Mesothelial cell of epicardium (in vitro differentiated cells): ENCODE measurements at places on chromosomes 7 and 10. TPM values are rescaled to one million over a fixed set of nuclear protein-coding genes. Genes with fewer than 3 reads are reported as not detected.

Gene FOXL3
- total RNA-seq, result not detected in 3 replicates

Gene ADAM12
- 10.1 to 13.4 TPM (median 13.3 TPM) in 3 replicates for total RNA-seq

Gene PTPRN2
- 2.1 to 2.2 TPM (median 2.2 TPM) in 3 replicates for total RNA-seq

Gene MEST
- 598 to 626 TPM (median 616 TPM) in 3 replicates for total RNA-seq

Gene MYH16
- total RNA-seq, result 0.09 TPM in 1 of 3 replicates, not detected in the others

Gene ZMIZ1
- total RNA-seq, result 166 to 173 TPM (median 170 TPM) in 3 replicates

Gene ELN
- total RNA-seq, result 32.9 to 37.4 TPM (median 33.2 TPM) in 3 replicates

Gene TMEM236
- total RNA-seq, result 0.04 TPM in 1 of 3 replicates, not detected in the others

- no peaks in the 10 kb centered on the region for H3K27me3 ChIP-seq
- H3K4me3 ChIP-seq, result no peak overlapping the region
- DNase-seq, result no peak
- peaks cover 33% of the 10 kb centered on the region for H3K36me3 ChIP-seq
- H3K4me1 ChIP-seq, result peaks cover 11% of the 10 kb centered on the region
These were observed 136.0 kb downstream of the MYOF start for GRCh38 chr10:93346108-93346507.

- H3K4me1 ChIP-seq, result no peaks in the 10 kb centered on the region
- no peak for DNase-seq
- H3K4me3 ChIP-seq, result no peak overlapping the region
- no peak overlapping the region for H3K27ac ChIP-seq
- H3K27me3 ChIP-seq, result peaks cover 10% of the 10 kb centered on the region
These were observed 15.2 kb downstream of the KCP start for GRCh38 chr7:128895320-128895719.

DNA sequence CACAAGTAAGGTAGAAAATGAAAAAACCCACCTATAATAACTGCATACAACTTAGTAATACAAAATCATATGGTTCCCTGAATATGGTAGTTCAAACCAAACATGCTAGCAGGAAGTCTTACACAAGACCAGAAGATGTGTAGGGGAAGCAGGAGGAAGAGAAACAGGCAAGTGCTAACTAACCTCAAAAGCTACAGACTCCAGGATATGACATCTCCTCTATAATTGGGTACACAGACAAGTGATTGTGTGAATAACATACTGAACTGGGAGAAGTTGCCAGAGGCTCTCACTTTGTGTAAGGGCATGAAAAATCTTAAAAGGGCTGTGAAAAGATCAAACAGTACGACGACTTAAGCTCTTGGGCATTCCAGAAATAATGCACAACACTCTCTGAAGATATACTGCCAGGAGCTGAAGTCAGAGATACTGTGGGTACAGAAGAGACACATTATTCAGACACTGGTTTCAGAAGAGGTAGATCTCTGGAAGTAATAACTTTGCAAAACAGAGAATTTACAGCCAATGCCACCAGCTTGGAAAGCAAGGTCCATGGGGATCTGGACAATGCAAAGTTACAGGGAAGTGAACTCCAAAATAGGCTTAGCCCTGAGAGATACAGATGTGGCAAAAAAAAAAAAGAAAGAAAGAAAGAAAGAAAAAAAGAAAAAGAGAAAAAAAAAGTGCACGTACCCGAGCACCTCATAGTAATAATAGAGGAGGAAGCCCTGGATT is 767.2 kb downstream of the TNS3 start:
- peaks cover 22% of the 10 kb centered on the region for H3K4me1 ChIP-seq
- no peaks in the 10 kb centered on the region for H3K27me3 ChIP-seq
- H3K27ac ChIP-seq, result peak overlapping the region; percentile 68
- H3K4me3 ChIP-seq, result no peak overlapping the region
- peaks cover 6% of the 10 kb centered on the region for H3K36me3 ChIP-seq
- no peak for DNase-seq

DNA sequence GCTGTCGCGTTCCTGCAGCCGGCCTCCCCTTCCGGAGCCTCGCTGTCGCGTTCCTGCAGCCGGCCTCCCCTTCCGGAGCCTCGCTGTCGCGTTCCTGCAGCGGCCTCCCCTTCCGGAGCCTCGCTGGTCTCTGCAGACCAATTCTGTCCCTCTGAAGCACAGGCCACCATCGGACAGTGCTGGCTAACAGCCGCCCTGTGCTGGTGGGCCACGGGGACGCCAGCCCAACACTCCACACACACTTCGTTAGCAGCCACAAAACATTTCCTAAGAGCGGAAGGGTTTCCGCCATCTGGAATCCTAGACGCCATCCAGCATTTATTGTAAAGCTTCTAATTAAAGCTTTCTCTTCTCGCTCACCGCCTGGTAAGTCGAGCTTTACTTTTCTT is 11.2 kb downstream of the GPER1 start:
- no peak for DNase-seq
- no peaks in the 10 kb centered on the region for H3K27me3 ChIP-seq
- peaks cover 37% of the 10 kb centered on the region for H3K4me1 ChIP-seq
- no peak overlapping the region for H3K27ac ChIP-seq
- no peak overlapping the region for H3K4me3 ChIP-seq

- H3K27me3 ChIP-seq, result no peaks in the 10 kb centered on the region
- peaks cover 10% of the 10 kb centered on the region for H3K4me1 ChIP-seq
- no peak for DNase-seq
- H3K27ac ChIP-seq, result no peak overlapping the region
- no peaks in the 10 kb centered on the region for H3K36me3 ChIP-seq
These were observed 244.3 kb upstream of the KCND2 start for GRCh38 chr7:120028636-120029035.

GRCh38 chr10:77856566-77856965 is 70.0 kb downstream of the DLG5 start:
- DNase-seq, result no peak
- no peaks in the 10 kb centered on the region for H3K27me3 ChIP-seq
- no peak overlapping the region for H3K27ac ChIP-seq
- no peak overlapping the region for H3K4me3 ChIP-seq

GRCh38 chr10:118543714-118544400 is 51.6 kb downstream of the PRLHR start:
- H3K27me3 ChIP-seq, result peaks cover 80% of the 10 kb centered on the region
- no peak overlapping the region for H3K4me3 ChIP-seq
- H3K4me1 ChIP-seq, result no peaks in the 10 kb centered on the region
- no peak overlapping the region for H3K27ac ChIP-seq

DNA sequence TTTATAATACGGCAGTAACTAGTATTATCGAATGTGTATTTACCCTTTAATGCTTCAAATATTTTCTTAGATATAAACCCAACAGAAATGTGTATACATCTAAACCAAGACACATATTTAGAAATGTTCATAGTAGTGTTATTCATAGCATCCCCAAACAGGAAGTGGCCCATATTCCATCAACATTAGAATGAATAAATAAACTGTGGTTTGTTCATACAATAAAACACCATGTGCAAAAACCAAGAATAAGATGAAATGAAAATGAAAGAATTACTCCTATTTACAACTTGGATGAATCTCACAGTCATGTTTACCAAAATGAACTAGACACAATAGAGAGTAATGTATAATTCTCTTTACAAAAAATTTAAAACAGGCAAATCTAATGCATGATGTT is 9.2 kb upstream of the CAV2 start:
- no peaks in the 10 kb centered on the region for H3K36me3 ChIP-seq
- H3K4me1 ChIP-seq, result peaks cover 8% of the 10 kb centered on the region
- H3K4me3 ChIP-seq, result no peak overlapping the region
- H3K27ac ChIP-seq, result no peak overlapping the region

- H3K27ac ChIP-seq, result peak within 1 kb of the TSS; percentile 94
- H3K36me3 ChIP-seq, result no peaks in the 10 kb centered on the region
- peak within 1 kb of the TSS; percentile 80 for H3K4me3 ChIP-seq
- H3K4me1 ChIP-seq, result peaks cover 42% of the 10 kb centered on the region
These were observed at the start of gene AVPI1 for GRCh38 chr10:97686962-97687784. Gene AVPI1 (minus strand): TSS chr10:97687241. CDS start chr10:97679905, 7,336 bp downstream.

- H3K27me3 ChIP-seq, result no peaks in the 10 kb centered on the region
- peaks cover 51% of the 10 kb centered on the region for H3K4me1 ChIP-seq
- H3K4me3 ChIP-seq, result no peak overlapping the region
- H3K36me3 ChIP-seq, result peaks cover 1% of the 10 kb centered on the region
- no peak for DNase-seq
These were observed 9.1 kb downstream of the FOXK1 start for GRCh38 chr7:4690953-4691856.

DNA sequence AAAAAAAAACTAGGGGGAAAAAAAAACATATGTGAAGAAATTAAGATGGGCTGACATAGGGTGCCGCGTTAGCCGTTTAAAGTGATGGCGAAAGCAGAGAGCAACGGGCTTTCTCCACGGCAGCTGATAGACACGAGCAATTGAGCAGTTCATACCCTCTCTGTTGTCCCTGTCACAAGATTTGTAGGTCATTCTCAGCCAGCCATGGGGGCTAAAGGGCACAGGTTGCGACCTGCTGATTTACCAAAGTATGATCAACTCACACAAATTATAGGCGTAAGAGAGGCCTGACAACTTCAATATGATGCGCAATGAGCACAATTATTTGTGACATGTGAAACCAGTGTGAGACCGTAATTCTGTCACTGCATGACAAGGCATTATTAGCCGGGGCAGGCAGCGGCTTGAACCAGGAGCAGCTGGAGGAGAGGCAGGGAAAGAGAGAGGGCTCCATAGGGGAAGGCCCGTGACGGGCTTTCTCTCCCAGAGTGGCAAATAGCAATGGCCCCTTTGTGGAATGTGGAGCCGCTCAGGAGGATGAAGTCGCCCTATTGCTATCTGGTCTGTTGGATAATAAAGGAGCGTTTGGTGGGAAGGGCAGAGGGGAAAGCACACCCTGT is 195.1 kb upstream of the HABP2 start:
- H3K27me3 ChIP-seq, result no peaks in the 10 kb centered on the region
- DNase-seq, result no peak
- no peak overlapping the region for H3K4me3 ChIP-seq

GRCh38 chr7:41451826-41452225 is 251.1 kb downstream of the INHBA start:
- no peak for DNase-seq
- H3K27ac ChIP-seq, result no peak overlapping the region
- no peaks in the 10 kb centered on the region for H3K36me3 ChIP-seq

- peak overlapping the region; percentile 36 for H3K27ac ChIP-seq
- H3K4me1 ChIP-seq, result peaks cover 66% of the 10 kb centered on the region
- DNase-seq, result no peak
- no peaks in the 10 kb centered on the region for H3K27me3 ChIP-seq
- H3K4me3 ChIP-seq, result no peak overlapping the region
These were observed 4.8 kb downstream of the DNMBP start for GRCh38 chr10:100004805-100005510.

- peak; percentile 27 for DNase-seq
- no peaks in the 10 kb centered on the region for H3K27me3 ChIP-seq
- H3K27ac ChIP-seq, result no peak overlapping the region
- H3K4me1 ChIP-seq, result no peaks in the 10 kb centered on the region
These were observed 23.6 kb downstream of the MKI67 start for GRCh38 chr10:128102480-128103228.

DNA sequence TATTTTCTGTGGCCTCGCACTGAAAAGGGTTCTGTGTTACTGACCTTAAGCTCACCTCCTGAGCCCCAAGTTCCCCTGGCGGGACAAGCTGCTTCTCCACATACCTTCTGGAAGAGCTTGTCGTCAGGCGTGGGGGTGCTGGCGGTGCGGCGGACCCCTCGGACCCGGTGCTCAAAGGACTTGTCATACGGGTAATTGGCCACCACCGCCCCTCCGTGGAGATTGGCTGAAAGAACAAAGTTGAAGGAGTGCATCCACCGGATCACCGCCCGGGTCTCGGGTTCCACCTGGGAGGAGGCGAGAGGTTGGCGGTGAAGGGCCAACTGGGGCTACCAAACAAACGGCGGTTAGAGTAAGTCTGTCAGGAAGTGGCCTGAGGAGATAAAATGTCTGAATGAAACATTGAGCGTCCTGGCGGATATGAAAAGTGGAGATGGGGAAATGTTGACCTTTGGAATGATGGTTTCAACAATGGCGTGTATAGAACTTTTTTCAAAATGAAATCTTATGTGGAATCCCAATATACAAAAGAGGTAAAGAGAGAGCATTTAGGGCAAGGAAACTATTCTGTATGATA is 16.5 kb downstream of the CPN1 start:
- H3K4me3 ChIP-seq, result no peak overlapping the region
- no peak for DNase-seq
- H3K4me1 ChIP-seq, result no peaks in the 10 kb centered on the region
- no peaks in the 10 kb centered on the region for H3K36me3 ChIP-seq

DNA sequence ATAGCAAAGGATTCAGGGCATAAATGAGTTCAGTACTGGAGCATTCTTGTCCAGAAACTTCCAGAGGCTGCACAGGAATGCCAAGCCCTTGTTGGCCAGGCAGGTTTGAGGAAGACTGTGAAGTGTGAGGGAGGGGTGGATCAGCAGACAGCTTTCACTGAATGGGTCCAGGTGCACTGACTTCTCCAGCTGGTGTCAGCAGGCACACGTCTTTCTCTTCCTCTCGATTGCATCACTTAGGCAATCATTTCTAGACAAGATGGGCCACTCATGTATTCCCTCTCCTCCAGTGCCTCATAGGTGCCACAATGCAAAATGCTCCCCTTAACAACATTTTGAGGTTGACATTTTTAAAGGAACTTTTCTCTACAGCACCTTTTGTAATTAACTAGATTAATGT is 15.6 kb upstream of the PLEKHS1 start:
- H3K27ac ChIP-seq, result no peak overlapping the region
- H3K27me3 ChIP-seq, result peaks cover 19% of the 10 kb centered on the region
- DNase-seq, result no peak
- no peaks in the 10 kb centered on the region for H3K4me1 ChIP-seq
- no peaks in the 10 kb centered on the region for H3K36me3 ChIP-seq
- H3K4me3 ChIP-seq, result no peak overlapping the region

DNA sequence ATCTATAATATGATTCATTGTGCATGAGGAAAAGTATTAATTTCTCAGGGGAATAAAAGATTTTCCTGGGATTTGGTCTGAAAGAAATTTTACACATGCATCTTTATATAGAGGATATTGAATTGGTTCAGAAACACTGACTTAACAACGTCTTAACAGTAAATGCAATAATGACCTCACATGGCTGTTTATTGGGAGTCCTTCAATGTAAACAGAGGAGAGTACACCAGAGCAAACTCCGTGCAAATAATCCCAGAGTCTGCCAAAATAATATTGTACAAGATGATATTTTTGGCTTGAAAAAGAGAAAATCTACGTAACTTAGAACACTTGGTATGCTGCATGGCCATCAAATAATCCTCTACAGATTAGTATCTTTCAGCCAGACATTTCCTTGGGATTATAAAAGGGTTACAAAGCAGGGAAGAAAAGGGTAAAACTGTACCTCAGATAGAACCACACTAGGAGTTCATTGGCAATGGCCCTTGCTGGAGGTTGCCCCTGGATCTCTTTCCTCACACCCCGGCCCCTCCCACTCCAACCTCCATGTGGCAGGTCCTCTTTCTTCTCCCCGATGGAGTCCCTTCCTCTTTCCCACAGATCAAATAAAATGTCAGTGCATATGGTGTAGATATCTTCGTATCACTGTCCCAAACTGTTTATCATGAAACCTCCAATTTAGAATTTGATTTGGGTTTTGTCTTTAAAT is 196.4 kb downstream of the EVX1 start:
- no peaks in the 10 kb centered on the region for H3K27me3 ChIP-seq
- H3K27ac ChIP-seq, result no peak overlapping the region
- no peaks in the 10 kb centered on the region for H3K36me3 ChIP-seq
- peaks cover 13% of the 10 kb centered on the region for H3K4me1 ChIP-seq
